Upper lobe of right lung (tissue), 1 donor: ENCODE measurements at places on chromosomes 6 and 20.
A peak's percentile ranks its signal among the peaks of the same experiment; 100 is the strongest.

DNA sequence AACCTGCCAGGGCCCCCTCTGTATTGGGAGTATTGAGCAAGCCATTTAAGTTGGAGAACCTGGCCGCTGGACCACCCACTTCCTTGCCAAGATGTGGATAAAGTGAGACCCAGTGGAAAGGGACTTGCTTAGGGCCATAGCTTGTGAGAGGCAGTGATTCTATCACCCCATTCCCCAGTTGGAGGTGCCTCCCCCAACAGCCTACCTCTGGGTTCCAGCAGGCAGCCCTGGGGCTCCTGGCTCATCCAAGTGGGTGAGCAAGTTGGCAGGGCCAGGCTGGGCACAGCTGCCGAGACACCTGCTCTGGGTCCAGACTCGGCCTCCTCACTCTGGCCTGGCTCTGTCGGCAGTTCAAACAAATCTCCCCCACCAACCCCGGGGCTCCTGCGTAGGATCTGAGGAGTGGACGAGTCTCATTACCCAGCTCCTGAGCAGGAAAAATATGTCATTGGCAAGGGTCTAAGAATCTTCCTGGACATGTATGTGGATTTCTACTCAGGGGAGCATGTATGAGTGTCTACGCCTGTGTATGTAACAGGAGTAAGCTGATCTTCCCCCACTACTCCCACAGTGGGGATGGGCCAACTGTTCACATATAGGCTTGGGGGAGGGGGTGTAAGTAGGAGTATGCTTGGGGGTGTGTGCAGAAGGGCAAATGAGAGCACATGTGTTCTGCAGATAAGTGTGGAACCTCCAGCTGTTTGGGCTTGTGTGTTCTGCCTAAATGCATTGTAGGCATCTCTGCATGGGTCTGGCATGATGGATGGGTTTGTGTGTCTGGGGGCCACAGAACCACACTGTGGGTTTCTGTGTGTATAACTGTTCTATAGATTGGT lies 1.9 kb downstream of the ID1 start:
- peak; percentile 74 for DNase-seq

DNA sequence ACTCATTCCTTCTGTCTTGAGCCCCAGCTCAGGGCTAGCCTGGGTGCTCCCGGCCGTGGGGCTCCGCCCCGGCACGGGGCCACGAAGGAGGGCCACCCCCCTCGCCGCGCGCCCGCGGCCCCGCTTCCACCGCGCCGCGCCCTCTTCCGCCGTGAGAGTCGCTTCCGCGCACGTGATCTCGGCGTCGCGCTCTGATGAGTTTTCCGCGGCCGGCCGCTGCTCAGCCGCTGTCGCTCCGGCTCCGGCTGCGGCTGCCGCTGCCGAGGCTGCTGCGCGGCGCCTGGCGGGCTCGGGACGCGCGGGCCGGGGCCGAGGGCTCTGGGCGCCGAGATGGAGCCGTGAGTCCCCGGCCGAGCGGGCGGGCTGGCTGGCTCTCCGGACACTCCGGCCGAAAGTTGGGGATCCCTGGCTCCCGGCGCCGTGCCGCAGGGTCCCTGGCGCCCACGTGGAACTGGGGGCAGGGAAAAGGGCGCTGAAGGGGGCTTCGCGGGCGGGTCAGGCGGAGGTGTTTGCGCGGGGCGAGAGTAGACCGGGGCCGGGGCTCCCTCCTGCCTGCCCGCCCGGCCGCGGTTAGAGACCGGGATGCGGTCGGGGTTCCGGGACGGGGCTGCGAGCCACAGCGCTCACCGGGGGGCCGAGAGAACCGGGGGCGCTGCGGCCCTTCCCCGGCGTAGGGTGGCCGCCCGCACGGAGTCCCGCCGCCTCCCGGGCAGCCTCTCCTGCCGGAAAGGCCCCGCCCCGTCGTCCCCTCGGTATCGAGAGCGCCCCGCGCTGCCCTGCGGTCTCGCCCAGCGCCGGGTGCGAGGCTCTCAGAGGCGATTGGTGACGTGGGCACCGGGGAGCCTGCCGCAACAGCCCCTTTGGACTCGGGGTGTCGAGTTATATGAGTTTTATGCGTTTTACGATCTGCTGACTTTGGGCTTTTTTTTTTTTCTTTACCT lies at the start of gene TMEM181:
TMEM181 (plus strand) TSS at position 197 of the 941 bp plus-strand sequence; CDS start at position 331, 134 bp downstream.
- DNase-seq: peak; percentile 95

GRCh38 chr6:39638126-39638822 lies 86.9 kb downstream of the KIF6 start:
- no peak for DNase-seq

- no peak for DNase-seq
Observed at GRCh38 chr6:137637121-137637520, 142.9 kb upstream of the OLIG3 start.
